ENCODE measurements at places on chromosomes 7 and 10. TPM values are rescaled to one million over a fixed set of nuclear protein-coding genes. Genes with fewer than 3 reads are reported as not detected.

GRCh38 chr7:29987811-29988317, 1.7 kb downstream of the SCRN1 start:
- DNase-seq, result no peak

DNA sequence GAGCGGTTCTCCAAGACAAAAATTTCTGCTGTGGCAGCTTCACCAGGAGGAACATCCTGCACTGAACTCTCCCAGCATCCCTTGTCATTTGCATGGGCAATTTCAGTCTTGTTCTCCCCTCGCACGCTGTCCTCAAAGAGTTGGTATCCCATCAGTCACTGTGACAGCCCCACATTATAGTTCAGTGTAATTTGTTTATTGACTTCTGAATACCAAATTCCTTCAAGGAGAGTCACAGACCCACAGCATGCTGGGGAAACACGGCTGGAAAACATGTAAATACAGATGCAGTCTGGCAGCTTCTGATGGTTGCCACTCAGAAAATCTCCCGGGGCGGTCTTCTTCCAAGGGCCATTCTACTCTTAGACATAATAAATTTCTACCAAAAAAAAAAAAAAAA, 151.0 kb upstream of the NEBL start:
- DNase-seq, result no peak

DNA sequence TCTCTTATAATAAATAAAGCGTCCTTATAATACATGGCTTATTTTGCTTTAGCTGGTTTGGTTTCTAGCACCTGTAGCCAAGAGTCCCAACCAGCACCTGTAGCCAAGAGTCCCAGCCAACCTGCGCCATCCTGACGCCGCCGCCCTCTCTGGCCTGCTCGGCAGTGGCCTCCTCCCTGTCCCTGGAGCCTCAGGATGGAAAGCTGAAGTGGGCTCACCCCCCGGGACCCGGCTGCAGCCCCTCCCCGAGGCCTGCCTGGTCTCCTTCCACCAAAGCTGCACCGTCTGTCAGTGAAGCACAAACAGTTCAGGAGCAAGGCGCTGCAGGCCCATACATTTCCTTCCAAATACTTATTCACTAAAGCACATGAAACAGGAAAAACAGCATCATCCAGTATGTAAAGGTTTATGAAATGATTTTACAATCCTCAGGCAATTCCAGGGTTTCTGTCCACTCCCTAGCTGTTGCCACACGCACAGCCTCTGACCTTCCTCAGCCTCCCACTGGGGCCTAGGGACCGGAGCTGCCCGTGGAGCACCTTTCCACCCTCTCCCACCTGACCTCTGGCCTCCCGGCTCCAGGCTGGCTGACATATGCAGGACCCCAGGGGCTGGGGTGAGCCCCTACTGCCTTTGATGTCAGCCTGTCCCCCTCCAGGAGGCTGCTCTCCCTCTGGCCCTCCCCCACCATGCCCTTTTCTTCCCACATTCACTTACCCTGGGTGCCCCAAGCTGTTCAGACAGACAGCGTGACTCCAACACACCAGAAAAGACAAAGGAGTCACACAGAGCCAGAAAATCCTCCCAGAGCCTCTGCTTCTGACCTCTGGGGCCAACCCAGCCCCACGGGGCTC, 149.6 kb upstream of the PPP2R2D start:
- no peak for DNase-seq

DNA sequence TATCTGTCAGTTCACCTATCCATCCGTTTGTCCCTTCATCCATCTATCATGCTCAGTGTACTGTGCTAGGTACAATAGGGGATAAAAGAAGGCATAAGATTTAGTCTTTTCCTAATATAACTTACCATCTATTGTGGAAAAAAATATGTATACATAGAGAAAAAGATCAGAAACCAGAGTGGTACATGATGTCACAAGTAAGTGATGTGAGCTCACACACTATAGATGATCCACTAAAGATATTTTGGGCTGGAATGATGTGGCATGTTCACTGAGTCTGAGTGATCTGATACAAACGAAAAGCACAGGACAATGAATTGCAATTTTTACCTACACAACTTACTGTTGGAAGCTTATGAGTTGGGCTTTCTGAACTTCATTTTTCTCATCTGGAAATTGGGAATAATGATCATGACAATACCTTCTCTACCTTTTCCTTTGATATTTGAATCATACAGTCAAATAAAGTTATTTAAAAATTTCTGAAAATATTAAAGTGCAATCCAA, 2.7 kb upstream of the TFAM start:
- no peak for DNase-seq

- no peak for DNase-seq
Observed at GRCh38 chr7:155223503-155223902, 74.2 kb upstream of the INSIG1 start.

DNA sequence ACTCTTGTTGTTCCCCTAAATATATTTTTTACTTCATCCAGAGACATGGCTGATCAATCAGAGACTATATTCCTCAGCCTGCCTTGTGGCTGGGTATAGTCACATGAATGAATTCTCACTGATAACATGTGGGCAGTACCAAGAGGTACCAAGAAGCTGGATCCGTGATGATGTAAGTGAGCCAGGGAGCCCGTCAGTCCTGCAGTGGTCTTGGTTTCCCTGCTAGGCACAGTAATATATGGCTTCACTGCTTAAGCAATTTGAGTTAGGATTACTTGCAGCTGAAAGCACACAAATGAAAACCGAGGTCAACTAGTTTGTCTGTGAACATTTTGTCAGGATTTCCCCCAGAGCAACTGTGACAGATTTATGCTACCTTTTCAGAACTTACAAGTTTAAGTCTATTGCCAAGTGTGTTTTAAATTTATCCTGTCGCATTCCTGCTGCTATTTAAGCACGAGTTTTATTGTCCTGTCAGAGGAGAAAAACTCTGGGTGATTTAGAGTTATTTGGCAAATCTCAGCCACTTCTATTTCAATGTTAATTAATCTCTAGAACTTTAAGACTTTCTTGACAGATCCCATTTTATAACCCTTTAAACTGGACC, 381.8 kb downstream of the PHF14 start:
- DNase-seq, result no peak

Gene ITIH2
- total RNA-seq, result not detected

All from activated CD4-positive, alpha-beta T cell treated with anti-CD3 and anti-CD28 coated beads, Interleukin-2, amount 10 ng/mL, durations not matched to agents 7 days and 5 days (primary cell).